ENCODE measurements at places on chromosomes 2 and 18.

- peak; percentile 88 for DNase-seq
Observed at GRCh38 chr2:105102963-105103421, 65.1 kb downstream of the MRPS9 start.

- no peak for DNase-seq
Observed at GRCh38 chr2:237205043-237205541, 119.4 kb downstream of the COPS8 start.

- no peak for DNase-seq
Observed at GRCh38 chr18:56021136-56021808, 433.3 kb upstream of the TCF4 start.

GRCh38 chr2:19649785-19650380 is 251.9 kb downstream of the TTC32 start:
- DNase-seq, result peak; percentile 18

GRCh38 chr18:59502274-59503175 is 143.5 kb upstream of the LMAN1 start:
- no peak for DNase-seq

DNA sequence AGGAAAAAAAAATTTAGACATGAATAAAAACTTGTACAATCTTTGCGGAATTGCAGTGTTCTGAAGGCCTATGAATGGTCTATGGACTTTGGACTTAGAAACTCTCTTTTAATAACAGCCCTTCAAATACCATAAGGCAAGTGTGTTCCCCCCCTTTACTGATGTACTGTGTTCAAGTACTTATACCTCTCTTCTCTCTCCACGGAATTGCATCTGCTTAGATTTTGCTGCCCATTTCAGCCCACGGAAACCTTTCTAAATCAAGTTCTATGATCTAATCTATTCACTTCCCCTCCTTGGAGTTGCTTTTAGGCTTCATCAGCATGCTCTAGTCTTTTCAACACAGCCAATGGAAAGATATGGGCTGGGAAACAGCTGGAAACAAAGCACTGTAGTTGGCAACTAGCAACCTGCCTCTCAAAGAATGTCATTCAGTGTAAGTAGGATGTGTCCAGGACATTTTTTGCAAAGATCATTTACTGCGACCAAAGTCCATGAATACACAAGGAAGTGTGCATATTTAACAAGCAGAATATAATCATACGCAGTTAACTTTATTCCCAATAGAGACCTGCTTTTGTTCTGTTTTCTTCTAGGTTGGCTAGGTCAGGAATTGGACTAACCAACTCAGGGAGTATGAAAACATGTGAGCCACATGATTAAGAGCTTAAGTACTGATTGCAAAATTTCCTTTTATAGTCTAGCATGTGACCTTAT is 58.0 kb downstream of the SLC40A1 start:
- DNase-seq, result peak; percentile 11

- DNase-seq, result no peak
Observed at GRCh38 chr2:186693446-186693832, 421 bp upstream of the FAM171B start.

- DNase-seq, result peak; percentile 6
Observed at GRCh38 chr2:2810504-2810903, 479.4 kb upstream of the MYT1L start.

- DNase-seq, result no peak
Observed at GRCh38 chr18:48769006-48769636, 181.6 kb downstream of the SMAD7 start.

DNA sequence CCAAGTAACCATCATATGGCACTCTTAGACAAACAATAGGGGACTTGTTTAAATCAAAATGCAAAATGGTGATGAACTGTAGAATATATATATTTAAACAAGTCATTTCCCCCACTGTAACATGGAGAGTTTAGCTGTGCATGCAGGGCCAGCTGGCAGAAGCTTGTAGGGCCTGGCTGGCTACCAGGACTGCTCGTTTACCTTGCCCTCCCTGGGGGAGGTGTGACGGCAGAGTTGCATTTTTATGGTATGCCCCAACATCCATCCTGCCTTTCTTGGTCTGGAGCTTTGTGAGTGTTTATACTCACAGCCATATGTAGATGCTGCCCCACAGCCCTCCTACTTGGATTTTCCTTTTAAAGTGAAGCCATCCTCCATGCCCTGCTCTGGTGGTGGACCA is 101.7 kb upstream of the ZFP36L2 start:
- DNase-seq, result no peak

DNA sequence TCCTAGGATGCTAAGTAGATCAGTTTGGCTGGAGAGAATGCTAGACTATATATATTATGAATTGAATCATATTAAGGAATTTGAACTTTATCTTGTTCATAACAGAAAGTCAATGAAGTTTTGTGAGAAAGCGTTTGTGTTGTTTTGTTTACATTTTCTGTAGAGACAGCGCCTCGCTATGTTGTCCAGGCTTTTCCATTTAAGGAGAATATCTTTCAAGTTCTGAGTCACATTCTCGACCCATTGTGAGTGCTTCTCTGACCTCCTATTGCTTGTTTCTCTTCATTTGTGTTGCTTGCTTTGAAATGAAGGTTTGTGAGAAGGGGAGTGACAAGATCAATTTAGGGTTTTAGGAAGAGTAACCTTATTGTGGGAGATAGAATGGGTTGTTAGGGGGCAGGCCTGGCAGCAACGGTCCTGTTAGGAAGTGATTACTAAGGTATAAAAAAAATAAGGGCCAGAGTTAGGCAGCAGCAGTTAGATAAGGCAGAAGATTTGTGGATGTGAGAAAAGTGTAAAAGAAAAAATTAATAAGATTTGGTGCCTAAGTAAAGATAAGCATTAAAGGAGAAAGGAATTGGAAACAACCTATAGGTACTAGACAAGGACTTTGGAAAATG is 47.6 kb upstream of the ACVR1 start:
- no peak for DNase-seq

DNA sequence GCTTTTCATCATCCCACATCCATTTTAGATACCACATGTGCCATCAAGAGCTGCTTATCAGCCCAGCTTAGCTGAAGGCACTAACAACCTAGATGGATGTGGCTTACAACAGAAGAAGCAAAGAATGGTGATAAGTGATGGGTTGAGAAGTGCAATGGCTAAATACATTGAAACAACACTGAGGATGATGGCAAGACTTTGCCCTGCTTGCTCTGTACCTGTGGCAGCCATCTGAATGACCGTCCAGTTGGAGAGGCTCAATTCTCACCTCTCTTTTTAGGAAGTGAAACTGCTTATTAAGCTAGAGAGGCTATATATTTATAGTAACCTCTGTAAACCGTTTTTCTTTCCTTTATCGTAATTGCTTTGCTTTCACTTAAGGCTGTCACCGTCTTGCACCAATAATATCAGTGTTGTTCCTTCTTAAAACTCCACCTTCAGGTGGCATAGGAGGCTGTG is 5.7 kb downstream of the GPATCH11 start:
- DNase-seq, result no peak

DNA sequence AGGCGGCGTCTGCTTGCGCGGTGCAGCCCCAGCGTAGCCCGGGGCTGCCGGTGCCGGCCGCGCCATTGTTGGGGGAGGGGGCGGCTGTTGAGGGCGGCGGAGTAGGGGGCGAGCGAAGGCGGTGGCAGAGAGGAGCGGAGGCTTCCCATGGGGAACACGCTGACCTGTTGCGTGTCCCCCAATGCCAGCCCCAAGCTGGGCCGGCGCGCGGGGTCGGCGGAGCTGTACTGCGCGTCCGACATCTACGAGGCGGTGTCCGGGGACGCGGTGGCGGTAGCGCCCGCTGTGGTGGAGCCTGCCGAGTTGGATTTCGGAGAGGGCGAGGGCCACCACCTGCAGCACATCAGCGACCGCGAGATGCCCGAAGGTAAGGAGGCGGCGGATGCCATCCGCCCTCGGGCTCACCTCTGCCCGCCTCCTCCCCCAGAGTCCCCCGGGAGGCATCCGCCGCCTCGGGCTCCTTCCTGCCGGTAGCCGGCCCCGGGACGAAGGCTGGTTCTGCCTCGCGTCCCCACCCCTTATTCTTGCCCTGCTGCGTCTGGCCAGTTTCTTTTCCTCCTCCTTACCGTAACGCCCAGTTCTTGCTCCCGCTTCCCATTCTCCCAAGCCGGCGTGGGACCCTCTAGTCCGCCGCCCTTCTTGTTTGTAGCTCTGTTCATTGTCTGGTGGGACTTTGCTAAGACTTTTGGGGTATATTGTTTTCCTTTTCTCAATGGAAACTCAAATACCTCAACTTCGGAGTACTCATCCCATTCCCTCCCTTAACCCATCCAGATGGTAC is 500 bp downstream of the CCNYL1 start:
- DNase-seq, result peak; percentile 47

DNA sequence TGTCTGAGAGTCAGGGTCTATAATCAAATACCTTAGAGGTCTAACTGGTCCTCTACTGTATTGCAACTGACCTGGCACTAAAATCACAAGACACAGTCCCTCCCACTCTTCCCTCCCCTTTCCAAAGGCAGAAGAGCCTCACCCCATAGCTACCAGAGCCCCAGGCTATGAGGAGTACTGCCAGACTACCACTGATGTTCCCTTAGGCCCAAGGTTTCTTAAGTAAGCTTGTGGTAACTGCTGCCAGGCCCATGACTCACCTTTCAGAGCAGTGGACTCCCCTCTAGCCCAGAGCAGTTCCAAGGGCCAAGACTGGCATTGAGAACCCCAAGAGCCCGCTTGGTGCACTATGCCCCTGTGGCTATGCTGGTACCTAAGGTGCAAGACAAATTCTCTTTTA is 1193.4 kb downstream of the DSC3 start:
- DNase-seq, result no peak

GRCh38 chr2:99653433-99653832 is 163.6 kb upstream of the REV1 start:
- no peak for DNase-seq

DNA sequence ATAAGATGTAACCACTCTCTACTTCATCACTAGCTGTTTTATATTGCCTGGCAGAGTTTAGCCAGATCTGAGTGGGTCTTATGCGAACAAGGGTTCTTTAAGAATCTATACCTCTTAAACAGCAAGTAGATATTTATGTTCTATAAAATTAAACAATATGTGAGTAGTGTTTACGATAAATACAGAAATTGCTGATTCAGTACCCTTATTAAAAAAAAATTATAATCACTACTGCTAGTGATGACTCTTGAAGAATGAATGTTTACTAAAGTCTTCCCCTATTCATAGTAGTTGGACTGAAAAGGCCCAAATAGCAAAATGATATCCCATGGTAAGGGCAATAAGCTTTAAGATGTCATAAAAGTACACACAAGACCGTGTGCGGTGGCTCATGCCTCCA is 98.7 kb upstream of the DTNB start:
- DNase-seq, result no peak

- peak; percentile 35 for DNase-seq
Observed at GRCh38 chr2:28437918-28438317, 45.3 kb downstream of the FOSL2 start.

- peak; percentile 52 for DNase-seq
Observed at GRCh38 chr2:231665245-231666170, 42.8 kb upstream of the PTMA start.

- DNase-seq, result no peak
Observed at GRCh38 chr2:233456934-233457333, 102.6 kb downstream of the DGKD start.

GRCh38 chr18:50590593-50590992 is 30.7 kb downstream of the MAPK4 start:
- no peak for DNase-seq

DNA sequence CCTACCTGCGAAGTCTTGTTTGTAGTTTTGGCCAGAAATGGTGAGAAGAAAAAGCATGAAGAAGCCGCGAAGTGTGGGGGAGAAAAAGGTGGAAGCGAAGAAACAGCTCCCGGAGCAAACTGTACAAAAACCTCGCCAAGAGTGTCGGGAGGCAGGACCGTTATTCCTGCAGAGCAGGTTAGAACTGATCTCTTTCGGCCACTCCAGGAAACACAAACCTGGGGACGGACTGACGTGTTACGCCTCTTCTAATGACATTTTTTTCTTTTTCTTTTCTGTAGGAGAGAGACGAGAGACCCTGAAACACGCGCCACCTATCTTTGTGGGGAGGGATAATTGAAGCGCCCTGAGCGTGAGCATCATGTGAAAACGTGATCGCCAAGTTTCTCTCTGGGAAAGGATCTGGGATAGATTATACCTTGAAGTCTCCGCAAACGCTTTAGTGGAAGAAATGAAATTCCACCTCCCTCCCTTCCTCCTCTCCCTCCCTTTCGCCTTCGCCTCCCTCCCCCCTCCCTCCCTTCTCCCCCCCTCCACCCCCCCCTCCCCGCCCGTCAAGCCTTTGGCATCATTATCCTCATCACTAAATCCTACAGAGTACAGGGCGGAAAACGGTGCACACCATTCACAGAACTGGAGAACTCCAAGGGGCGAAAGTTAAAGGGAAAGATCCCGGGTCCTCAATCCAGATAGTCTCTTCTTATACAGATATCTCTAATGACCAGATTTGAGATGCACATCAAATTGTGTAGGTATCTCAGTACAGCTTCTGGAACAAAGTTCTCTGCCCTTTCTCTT is at the start of gene ZEB2:
Gene ZEB2, minus strand, starts transcription at position 186 of the 798 bp plus-strand sequence. CDS start 2,769 bp downstream, outside the sequence.
- peak; percentile 29 for DNase-seq

- DNase-seq, result peak; percentile 8
Observed at GRCh38 chr2:143901185-143901842, 618.6 kb downstream of the ZEB2 start.

- DNase-seq, result no peak
Observed at GRCh38 chr2:146721486-146721885, 1123.3 kb upstream of the ACVR2A start.

- peak; percentile 38 for DNase-seq
Observed at GRCh38 chr2:155368934-155369333, 670.4 kb downstream of the KCNJ3 start.

- no peak for DNase-seq
Observed at GRCh38 chr2:108404784-108405397, 27.1 kb downstream of the SULT1C4 start.

- no peak for DNase-seq
Observed at GRCh38 chr2:37897511-37897910, 27.6 kb upstream of the RMDN2 start.

DNA sequence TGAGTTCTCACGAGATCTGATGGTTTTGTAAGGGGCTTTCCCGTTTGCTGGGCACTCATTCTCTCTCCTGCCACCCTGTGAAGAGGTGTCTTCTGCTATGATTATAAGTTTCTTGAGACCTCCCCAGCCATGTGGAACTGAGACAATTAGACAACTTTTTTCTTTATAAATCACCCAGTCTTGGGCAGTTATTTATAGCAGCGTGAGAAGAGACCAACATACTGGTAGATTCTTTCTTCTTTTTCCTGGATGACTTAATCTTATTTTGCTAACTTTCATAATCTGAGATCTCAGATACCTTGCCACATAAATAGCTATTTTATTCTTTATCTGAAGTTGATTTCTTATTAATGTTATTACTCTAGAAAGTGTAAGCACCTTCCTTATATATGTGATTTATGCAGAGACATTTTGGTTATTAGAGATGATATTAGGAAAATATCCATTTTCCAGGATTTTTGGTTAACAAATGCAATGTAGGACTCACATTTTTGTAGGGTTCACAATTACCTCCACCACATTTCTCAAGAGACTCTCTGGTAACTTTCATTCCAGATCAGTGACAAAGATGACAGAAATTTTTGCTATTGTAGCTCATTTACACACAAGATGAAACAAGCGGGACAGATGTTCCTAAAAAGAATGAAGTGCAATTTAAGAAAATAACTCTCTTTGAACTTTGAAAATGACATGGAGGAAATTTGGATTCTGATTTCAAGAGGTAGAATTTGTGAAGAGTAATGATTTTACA is 97.9 kb upstream of the RND3 start:
- no peak for DNase-seq

GRCh38 chr2:79179036-79179435 is 19.5 kb upstream of the REG3A start:
- DNase-seq, result no peak

- peak; percentile 100 for DNase-seq
Observed at GRCh38 chr2:2846332-2847208, 515.5 kb upstream of the MYT1L start.

- DNase-seq, result no peak
Observed at GRCh38 chr2:125280265-125280664, 1255.2 kb downstream of the CNTNAP5 start.
